ENCODE measurements at places on chromosomes 2 and 18.

DNA sequence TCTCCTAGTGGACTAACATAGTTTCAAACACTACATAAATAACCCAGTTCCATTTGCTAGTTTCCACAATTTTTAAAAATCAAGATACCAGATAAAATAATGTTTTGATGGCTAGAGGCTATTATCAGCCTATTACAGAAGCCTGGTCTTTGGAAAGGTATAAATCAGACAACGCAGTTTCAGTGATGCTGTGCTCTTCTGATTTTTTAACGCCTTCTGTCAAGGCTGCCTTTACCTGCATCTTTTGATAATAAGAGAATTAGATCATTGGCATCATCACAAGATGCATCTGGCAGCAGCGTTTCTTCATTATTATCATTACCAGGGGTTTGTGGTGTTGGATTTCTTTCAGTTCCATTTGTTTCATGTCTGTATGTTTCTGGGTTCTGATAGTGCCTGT lies 268.7 kb downstream of the MTX2 start:
- DNase-seq = no peak

GRCh38 chr2:26457251-26457666 lies 20.7 kb downstream of the OTOF start:
- DNase-seq = no peak

DNA sequence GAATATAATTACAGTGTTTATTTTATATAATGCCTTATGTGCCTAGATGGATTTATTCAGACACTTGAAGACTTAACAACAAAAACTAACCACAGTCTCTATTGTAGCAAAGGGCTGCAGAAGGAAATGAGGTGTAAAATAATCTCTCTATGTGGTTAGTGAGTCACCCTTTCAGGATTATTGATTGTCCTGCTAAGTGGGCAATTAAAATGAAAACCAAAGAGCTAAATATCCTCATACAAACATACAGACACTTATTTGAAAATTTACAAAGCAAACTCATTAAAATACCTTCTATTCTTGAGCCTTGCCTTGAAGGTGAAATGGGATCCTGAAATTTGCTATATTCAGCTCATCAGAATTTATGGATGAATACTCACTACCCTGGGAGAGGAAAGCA lies 27.7 kb upstream of the DCC start:
- DNase-seq = no peak

DNA sequence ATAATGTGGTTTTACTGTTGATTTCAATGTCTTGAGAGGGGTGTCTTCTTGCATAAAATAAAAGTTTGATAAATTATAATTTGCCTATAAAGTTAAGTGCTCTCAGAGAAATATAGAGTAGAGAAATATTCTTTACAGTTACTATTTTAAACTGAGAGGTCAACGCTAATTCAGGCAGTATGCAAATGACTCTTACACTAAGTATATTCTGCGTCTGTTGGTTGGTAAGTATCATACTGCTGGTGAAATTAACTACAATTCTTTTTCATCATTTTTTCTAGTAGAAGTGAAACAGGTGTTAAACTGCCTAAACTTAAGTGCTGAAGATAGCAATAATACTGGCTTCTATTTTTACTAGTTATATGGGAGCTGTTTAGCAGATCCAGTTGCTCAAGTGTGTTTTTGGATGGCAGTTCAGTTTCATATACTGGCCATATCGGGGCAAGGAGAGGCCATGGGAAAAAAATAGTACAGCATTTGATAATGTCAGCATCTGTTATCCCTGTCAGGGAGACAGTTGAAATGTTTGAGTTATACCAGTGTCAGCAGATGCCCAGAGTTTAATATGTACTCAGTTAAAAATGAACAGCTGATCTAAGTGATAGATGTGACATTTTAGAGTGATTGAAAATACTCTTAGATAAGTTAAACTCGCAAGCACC lies 86.2 kb downstream of the MIB1 start:
- no peak for DNase-seq

DNA sequence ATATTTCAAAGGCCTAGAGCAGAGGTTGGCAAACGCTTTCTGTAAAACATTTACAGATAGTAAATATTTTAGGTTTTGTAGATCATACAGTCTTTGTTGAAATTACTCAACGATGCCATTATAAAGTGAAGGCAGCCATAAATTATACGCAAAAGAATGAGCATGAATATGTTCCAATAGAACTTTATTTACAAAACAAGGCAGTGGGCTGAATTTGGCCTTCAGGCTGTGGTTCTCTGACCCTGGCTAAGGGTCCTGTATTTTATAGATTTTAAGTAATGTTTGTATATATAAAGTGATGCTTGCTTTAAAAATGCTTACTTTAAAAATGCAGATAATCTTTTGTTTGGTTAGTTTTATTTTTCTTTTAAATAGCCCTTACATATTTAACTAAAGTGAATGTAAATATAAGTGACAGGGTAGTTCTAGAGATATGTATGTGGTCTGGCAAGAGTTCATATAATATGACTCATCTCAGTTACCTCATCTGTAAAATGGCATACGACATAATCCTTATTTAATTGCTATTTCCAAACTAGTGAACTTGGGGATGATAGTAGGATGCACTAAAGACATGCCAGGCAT lies 51.7 kb upstream of the ATP5MC3 start:
- DNase-seq = peak; percentile 16

DNA sequence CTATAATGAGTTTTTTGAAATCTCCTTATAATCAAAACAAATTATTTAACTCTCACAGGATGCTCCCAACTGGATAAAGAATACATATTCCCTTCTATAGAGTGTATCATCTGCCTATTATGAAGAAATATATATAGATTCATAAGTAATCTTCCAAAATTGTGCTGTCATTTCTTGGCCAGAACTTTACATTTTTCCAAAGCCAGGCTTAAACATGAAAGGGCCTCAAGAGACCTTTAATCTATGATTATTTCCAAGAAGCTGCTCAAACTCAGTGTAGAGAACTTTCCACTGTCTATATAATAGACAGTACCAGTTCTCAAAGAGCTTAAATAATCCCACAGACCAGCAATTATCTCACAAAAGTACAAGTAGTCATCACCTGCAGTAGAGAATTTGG lies 211.0 kb downstream of the AKAIN1 start:
- no peak for DNase-seq

DNA sequence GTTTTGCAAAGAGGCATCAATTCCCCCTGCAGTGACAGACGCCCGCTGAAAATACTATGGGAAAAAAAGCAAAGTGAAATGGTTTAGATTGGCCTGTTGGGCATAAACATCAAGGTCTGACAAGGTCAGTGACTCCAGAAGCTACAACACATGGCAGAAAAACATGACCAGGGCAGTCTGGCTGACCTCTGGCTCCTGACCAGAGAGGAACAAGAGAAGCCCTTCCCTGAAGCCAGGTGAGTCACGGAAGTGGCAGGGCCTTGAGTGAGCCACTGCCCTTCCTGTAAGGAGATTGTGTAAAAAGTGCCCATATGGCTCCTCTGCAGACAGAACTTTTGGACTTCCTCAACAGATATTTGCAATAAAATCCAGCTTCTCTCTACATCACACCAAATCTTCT lies 72.0 kb downstream of the DNER start:
- no peak for DNase-seq

GRCh38 chr2:63736354-63736753 lies 105.3 kb upstream of the UGP2 start:
- DNase-seq = no peak

GRCh38 chr2:201108341-201108740 lies 7.6 kb upstream of the CFLAR start:
- no peak for DNase-seq

GRCh38 chr2:43109261-43109743 lies 117.1 kb downstream of the ZFP36L2 start:
- no peak for DNase-seq

DNA sequence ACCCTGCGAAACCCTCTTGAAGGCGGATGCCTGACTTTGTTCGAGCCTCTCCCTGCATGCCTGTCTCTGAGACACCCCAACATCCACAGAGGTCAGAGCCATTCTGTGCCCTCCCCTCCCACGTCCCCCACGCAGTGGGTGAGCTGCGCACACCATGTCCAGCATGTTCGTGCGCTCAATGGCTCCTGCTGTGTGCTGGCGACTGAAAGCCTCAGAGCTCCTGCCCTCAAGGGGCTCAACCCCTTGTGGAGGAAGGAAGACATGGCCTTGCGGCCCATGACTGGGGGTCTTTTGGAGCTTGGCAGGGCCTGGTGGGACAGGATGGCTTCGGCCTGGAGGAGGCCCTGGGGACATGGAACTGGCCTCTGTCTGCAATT lies 45.7 kb downstream of the ANKMY1 start:
- no peak for DNase-seq

DNA sequence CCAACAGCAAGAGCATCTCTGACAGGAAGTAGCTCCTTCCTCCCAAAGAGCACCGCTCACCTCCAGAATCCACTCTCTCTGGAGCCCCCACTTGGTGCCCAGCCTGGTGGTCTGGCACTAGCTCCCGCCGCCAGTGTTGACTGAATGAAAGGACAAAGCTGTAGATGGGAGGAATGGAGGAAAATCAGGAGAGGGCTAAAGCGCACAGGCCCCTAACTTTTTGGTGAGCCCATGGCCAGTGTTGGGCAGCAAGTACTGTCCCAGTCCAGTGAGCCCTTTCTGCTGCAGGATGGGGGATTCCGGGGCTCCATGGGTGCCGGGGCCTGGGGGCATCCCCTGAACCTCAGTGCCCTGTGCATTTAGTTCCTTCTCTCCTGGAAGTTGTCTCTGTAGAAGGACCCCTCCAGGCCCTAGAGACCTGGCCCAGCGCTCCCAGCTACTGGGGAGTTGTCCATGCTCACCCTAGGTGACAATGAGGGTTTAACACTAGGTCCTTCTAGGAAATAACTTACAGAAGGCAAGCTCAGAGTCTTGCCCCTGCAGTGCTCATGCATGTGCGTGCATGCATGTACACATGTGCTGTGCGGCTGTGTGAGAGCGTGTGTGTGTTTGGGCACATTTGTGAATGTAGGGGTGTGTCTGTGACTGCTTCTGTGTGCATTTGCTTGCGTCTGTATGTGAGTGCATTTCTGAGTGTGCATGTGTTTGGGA lies 33.6 kb downstream of the GLI2 start:
- no peak for DNase-seq

DNA sequence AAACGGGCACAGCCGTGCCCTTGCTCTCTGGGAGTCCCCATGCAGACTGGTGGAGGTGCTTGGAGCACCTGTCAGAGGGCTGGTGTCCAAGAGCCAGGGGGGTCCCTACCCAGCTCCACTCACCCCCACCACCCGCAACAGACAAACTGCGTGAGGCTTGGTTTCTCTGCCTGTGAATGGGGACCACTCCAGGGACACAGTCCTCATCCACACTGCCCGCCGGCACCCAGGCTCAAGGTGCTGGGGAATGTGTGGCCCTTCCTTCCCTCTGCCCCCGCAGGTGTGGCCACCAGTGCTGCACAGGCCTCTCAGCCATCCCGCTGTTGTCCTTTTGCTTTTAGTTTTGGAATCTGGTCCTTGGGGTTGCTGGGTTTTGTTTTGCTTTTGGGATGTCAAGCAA lies 136.5 kb upstream of the ZNF236 start:
- DNase-seq = no peak

- no peak for DNase-seq
These were observed 398.3 kb downstream of the TMX3 start for GRCh38 chr18:68316636-68317035.

GRCh38 chr2:74886811-74887210 lies 52.9 kb downstream of the HK2 start:
- no peak for DNase-seq

DNA sequence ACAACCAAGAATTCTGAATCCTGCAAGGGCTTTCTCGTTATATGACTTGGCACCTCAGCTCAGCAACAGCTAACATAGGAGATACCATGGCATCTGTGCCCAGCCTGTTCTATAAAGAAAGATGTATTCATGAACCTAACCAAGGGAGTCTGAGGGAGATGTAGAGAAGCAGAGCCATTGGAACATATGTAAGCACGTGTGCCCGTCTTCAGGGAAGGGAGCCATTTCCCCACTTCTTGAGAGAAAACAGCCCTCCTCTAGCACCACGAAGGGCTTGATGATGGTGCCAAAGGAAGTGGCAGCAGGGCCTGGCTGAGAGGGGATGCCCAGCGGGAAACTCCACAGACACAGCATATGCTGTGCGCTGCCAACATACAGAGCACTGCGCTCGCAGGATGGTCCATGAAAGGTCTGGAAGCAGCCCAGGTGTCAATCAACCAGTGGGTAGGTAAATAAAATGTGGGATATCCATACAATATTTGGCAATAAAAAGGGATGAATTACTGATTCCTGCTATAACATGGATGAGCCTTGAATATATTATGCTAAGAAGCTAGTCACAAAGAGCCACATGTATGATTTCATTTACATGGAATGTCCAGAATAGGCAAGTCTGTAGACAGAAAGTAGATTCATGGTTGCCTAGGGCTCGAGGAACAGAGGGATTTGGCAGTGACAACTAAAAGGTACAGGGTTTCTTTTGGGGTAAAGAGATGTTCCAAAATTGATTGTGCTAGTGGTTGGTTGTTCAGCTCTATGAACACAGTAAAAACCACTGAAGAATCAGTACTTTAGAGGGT lies 16.1 kb downstream of the TMEM247 start:
- DNase-seq = no peak

- DNase-seq = no peak
These were observed 788 bp downstream of the ARMC9 start for GRCh38 chr2:231199219-231199618.

DNA sequence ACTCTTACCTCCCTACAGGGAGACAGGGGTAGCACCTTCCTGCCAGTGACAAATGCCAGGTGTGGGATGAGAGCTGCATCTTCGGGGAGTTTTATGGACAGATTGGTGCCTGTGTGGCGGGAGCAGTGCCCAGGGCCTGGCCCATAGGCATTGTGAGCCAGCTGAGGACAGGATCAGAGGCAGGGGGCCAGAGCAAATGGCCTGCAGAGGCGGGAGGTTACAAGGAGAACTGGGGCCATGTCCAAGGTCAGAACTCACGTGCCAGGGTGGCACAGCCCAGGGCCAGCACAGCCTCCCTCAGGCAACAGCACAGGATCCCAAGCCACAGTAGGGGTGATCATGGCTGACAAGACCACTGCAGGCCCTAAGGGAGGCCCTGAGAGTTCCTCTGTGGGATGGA lies 40.2 kb upstream of the MCFD2 start:
- no peak for DNase-seq

DNA sequence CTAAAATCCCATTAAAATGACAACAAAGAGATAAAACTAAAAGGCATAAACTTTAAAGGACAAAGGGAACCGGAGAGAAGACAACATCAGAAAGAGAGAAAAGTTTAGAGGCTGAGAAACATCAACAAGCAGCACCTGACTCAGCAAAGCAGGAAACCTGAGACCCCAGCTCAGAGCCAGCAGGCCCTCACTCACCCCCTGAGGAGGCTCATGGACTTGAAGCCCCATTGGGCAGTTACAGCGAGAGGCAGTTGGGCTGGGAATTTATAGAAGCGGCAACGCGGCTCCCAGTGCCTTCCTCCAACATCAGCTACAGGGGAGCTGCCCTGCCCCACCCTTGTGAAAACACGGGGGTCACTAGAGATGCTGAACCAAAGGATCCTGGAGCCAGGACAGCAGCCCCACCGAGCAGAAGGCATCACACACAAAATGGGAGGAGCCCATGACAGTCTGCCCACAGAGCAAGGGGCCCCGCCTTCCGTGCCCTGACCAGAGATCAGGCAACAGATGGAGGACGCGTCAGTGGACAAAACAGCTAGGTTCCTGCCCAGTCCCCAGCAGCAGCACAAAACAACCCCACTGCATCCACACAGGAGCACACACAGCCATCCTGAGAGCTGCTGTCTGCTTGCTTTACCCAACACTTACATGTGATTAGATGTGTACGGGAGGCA lies 52.7 kb downstream of the CMPK2 start:
- no peak for DNase-seq

All from epithelial cell of prostate (primary cell).